ENCODE measurements at places on chromosomes 1 and 21.
A peak's percentile ranks its signal among the peaks of the same experiment; 100 is the strongest.

GRCh38 chr1:27300341-27301051, 21.5 kb upstream of the TMEM222 start:
- DNase-seq = peak; percentile 85

- DNase-seq = peak; percentile 1
Measured at GRCh38 chr1:49102752-49103151, 326.1 kb upstream of the BEND5 start.

DNA sequence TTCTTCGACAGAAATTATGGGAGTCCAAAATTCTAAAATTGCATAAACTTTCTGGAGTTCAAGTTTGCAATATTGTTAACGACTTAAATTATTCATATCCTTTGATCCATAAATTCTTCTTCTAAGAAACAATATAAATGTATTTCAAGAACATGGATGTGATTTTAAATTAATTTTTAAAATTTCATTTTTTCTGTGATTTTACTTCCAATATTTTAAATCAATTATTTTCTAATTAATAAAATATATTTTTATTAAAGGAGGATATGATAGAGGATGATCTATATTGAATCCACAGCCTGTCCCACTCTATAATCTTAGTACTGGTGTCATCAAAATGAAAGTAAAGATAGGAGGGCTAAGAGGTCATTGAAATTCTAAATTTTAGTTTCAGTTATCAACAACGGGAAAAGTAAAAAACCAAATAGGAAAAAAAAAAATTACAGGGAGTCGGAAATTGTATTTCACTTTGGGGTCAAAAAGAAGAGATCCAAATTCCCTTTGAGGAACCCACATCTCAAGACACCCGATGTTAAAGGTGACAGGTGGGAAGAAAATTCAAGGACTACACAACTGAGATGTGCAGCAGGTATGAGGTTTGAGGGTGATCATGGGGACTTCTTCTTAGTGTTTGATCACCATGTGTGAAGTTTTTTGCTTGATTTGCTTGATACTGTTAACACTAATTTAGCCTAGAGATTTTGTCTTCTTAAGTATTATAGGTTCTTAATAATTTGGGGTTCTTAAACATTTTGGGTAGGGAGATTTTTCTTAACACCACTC, 154.8 kb upstream of the RGS18 start:
- no peak for DNase-seq

DNA sequence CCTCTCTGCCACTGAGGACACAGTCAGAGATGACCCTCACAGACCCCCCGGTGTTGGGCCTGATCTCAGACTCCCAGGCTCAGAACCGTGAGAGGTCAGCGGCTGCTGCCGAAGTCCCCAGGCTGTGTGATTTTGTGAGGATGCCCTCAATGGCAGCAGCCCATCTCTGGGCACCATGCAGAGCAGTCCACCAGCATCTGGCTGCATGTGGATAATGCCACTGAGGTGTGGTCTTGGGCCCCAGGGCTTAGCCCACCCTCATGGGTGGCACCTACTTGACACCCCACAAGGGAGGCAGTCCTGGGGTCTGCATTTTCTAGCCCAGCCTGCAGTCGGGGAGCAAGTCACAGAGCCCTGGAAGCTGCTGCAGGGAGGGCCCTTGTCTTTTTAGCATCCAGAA, 5.5 kb upstream of the ACTRT2 start:
- DNase-seq = no peak

GRCh38 chr1:37174876-37175275, 140.6 kb upstream of the GRIK3 start:
- DNase-seq = no peak

DNA sequence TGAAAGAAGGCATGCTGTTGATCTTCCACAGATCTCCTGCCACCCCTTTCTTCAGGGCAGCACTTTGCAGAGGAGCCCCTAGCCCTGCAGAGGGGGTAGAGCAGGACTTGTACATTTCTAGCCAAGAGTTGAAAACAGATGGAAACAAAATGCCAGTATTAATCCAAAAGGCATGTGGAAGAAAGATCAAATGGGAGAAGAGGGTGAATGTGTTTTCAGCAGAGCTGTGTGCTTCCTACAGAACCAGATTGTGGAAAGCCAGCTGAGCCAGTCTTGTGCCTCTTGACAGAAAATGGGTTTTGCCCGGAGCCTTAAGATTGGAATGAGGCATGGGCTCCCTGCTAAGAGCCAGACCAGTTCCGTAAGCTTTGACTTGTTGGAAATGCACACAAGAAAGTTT, 105.2 kb upstream of the TSPAN2 start:
- no peak for DNase-seq

DNA sequence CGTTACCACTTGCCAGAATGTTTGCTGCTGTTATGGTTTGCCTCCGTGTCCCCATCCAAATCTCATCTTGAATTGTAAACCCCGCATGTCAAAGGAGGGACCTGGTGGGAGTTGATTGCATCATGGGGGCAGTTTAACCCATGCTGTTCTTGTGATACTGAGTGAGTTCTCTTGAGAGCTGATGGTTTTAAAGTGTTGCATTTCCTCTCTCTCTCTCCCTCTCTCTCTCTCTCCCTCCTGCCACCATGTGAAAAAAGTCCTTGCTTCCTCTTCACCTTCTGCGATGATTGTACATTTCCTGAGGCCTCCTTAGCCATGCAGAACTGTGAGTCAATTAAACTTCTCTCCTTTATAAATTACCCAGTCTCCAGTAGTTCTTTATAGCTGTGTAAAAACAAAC, 44.4 kb downstream of the CFHR5 start:
- no peak for DNase-seq

DNA sequence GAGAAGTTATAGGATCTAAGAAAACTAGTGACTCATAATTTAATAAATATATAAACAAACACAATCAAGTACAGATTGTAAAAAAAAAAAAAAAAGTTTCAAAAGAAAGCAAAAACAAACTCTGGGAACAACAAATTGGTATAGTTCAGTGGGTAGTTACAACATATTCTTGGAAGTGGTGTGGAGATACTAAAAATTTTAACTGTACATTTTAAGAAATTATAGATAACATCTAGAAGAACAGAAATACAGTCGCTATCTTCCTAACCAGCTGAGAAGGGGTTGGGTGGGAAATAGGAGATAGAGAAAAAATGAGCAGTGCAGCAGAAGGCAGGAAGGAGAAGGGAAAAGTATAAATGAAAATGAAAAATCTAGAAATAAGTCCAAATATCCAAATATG, 70.5 kb downstream of the LRRC8C start:
- DNase-seq = no peak

DNA sequence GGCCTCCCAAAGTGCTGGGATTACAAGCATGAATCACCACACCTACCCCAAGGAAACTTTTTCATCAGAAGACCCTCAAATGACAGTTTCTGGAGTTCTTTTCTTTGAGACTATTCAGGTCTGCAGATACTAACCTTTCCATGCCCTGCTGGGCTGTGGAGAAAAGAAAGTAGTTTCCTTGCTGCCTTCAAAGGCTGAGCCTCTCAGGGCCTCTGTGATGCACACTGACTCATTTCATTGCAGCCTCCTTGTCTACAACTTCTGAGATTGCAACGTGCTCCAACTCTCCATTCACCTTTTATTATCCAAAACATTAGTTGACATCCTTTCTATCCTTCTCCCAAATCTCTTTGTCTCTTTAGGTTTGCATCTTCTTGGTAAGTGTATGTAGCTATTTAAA, 8.8 kb upstream of the SAMSN1 start:
- no peak for DNase-seq
